CD4-positive, alpha-beta T cell treated with Interleukin-1 beta for 1 hour (primary cell): ENCODE measurements at places on chromosomes 5 and 9.
A peak's percentile ranks its signal among the peaks of the same experiment; 100 is the strongest.

GRCh38 chr5:76085243-76085579 lies 2.0 kb downstream of the SV2C start:
- no peak for DNase-seq

GRCh38 chr9:122226758-122227574 lies 1.8 kb downstream of the LHX6 start:
- no peak for DNase-seq

- no peak for DNase-seq
These were observed 17.1 kb downstream of the TARS1 start for GRCh38 chr5:33457817-33458216.

DNA sequence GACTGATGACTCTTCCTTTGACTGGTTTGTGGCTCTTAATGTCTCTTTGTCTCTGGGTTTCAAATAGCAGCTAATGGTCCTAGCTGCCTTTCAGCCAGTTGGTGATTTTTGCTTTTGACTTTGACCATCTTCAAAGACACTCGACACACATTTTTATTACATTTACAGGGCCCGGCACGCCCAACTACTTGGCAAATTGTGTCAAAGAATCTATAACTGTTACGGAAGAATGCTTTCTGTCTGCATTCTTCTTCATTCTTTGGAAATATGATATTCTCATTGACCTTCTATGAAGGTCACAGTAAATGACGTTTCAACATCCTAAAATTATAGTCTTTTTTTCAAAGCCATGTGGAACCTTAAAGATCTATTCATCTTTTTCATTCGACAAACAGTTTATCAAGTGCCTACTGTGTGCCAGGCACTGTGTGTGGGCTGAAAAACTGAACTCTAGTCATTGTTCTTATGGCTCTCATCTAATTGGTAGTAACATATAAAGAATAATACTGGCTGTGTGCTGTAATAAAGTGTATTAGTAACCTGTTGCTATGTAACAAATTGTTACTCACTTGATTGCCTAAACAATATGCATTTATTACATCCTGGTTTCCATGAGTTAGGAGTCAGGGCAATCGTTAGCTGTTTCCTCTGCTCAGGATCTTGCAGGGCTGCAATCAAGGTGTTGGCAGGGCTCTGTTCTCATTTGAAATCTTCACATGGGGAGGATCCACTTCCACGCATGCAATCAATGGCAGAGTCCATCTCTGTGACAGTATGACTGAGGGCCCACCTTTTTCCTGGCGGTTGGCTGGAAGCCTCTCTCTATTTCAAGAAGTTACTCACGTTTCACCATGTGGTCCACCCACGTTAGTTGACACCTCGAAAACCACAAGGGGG lies 7.0 kb upstream of the WHRN start:
- no peak for DNase-seq

DNA sequence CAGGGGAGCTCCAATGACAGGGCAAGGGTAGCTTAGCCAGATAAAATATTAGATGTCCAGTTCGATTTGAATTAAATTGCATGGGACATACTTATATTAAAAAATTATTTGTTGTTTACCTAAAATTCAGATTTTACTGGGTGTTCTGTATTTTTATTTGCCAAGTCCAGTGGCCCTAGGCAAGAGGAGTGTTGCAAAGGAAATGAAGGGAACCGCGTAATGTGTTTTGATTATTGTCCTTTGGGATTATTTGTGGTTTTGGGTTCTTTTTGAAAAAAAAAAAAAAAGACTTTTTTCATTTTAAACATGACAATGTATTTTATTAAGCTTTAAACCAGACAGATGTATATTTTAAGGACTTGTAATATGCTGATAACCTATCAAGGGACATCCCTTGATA lies 179.3 kb downstream of the C9orf152 start:
- no peak for DNase-seq

GRCh38 chr5:146007989-146008388 lies 71.6 kb downstream of the SH3RF2 start:
- DNase-seq = no peak

GRCh38 chr5:55582256-55582655 lies 47.5 kb upstream of the PLPP1 start:
- DNase-seq = peak; percentile 7

DNA sequence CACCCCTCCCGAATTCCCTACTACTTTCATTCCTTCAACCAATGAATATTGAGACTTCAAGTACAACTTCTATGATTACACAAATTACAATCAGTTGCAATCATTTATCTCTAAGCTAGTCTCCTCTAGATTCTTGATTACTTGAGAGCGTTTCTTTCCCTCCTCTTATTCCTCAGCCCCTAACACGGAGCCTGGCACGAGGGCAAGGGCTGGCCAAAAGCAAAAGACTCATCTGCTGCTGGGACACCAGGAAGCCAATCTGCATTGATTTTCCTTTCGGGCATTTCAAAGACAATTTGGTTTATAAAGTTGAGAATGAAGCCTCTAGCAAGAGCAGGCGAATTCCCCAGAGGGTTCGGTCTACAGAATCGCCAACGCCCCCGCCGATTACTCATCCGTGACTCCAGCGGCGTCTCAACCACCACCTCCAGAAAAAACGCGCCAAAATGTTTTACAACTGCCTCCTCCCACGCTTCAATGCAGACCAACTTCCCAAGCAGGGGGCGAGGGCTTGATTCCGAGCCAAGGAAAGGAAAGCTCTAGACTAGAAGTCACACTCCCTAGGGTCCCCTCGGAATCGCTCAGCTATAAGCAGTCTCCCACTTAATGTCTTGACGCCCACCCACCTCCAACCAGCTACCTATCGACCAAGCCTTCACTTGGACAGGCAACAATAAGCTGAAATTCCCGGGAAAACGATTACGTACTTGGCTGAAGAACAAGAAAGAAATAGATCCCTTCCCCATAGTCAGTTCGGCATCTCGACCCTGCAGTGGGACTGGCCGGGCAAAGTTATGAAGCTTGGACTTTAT lies 1.5 kb downstream of the PCSK1 start:
- no peak for DNase-seq

- DNase-seq = no peak
These were observed 286.1 kb downstream of the IRX2 start for GRCh38 chr5:2465383-2465782.

- DNase-seq = no peak
These were observed 6.9 kb downstream of the AK3 start for GRCh38 chr9:4734150-4734549.

DNA sequence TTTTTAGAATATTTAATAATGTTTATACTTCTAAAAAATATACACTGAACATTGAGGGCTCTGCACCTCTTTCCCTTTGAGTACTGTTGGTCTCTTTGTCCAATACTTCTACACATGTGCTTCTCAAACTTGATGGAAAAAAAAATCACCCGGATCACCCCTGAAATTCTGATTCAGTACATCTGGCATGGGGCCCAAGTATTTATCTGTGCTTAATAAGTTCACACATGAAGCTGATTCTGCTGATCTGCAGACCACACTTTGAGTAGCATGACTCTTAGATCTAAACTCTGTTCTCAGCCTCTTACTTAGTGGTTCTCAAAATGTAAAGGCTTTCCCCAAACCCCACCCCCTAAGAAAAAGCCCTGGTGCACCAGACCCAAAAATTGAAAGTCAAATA lies 12.0 kb downstream of the RUSC2 start:
- DNase-seq = no peak

DNA sequence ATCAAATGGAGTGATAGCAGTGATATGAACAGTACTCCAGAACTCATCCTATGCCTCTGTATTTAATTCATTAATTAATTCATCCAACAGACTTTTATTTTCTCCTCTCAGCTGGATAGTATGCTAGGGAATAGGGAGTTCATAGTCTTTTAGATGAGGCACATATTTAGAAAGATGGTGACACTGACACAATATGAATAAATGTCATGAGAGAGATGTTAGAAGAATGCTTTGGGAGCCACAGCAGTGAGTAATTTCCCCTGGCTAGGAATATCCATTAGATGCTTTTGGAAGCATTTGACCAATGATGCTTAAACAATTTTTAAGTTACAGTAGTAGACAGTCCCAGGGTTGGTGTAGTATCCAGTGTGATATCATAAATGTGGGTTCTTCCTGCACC lies 428.7 kb upstream of the SGCD start:
- no peak for DNase-seq

- DNase-seq = no peak
These were observed 65.0 kb upstream of the ANGPTL2 start for GRCh38 chr9:127187231-127187956.

DNA sequence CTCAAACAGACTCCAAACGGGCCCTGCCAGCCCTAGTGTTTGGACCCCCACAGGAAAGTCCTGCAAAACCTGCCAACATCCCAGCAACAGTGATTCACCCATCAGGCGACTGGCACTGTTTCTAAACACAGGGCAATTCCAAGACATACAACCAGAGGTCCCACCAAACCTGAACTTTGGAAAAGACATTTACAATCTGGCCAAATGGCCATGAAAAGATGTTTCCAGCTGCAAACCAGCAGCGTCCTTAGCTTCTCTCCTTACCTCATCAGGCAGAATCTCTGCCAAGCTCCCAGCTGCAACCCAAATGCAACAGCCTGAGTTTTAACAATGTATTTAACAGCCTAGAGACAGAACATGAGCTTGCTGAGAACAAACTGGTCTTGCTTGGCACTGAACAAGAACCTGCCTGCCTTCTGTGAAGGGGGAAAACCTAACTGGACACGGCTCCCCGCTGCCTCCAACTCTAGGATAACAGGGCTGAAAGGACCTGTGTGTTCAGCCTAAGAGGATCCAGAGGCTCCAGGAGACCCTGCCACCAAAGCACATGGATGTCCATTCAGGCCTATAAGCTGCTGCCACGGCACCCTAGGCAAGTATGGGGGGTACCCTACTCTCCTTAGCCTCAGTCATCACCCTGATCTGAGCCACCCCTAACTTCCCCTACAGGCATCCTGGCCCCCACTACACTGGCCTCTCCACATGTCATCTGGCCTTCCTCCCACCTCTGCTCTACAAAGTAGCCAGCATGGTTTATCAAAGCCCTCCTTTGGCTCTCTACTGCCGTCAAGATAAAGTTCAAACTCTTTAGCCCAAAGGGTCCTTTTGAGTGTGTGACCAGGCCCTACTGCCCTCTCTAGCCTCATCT lies 5.6 kb downstream of the P4HA2 start:
- DNase-seq = no peak

DNA sequence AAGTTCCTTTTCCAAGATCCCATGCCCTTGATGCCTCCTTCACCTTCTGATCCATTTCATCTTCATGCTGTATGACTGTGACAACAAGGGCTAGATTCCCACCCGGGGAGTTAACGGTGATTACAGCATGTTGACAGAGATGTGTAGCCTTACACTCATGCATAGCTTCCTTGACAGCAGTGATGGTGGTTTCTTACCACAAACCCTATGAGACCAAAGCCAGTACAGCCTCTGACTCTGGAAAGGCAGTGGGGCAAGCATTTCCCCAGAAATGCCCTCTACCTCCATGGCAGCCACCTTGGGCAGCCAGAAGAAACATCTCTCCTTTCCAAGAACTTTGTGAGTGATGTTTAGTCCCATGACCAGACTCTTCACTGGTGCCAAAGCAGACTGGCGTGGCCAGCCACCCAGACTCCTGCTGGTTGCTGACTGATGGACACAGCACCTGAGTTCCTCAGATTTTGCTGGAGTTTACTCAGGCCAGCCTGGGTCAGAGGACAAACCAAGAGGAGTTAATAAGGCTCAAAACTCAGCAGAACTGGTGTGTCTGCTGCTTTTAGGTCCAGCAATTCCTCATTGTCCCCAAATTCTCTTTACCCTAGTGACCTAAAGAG lies 199.7 kb upstream of the SLC27A6 start:
- DNase-seq = no peak

- DNase-seq = peak; percentile 7
These were observed at the start of gene NUDT12 for GRCh38 chr5:103562453-103563157. TSS of gene NUDT12 (minus strand) at chr5:103562789. CDS start at chr5:103560248, 2,541 bp downstream.

- DNase-seq = no peak
These were observed 65.0 kb upstream of the DAP start for GRCh38 chr5:10825897-10826644.

DNA sequence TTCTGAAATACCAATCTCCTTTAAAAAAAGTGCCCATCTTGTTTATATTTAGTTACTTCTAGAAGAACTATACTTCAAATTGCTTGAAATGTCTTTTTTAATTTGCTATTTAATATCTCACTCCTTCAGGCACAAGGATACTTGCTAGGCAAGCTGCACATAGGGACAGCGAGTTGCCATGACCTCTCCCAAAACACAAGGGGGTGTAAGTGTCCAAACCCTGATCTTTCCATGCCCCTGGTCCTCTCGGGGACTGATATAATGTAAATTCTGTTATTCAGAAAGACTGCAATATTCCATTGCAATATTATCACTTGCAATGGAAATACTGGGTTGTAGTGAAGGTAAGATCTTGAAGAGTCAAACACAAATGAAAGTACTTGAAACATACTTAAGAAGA lies 480.4 kb downstream of the CETN3 start:
- DNase-seq = no peak

DNA sequence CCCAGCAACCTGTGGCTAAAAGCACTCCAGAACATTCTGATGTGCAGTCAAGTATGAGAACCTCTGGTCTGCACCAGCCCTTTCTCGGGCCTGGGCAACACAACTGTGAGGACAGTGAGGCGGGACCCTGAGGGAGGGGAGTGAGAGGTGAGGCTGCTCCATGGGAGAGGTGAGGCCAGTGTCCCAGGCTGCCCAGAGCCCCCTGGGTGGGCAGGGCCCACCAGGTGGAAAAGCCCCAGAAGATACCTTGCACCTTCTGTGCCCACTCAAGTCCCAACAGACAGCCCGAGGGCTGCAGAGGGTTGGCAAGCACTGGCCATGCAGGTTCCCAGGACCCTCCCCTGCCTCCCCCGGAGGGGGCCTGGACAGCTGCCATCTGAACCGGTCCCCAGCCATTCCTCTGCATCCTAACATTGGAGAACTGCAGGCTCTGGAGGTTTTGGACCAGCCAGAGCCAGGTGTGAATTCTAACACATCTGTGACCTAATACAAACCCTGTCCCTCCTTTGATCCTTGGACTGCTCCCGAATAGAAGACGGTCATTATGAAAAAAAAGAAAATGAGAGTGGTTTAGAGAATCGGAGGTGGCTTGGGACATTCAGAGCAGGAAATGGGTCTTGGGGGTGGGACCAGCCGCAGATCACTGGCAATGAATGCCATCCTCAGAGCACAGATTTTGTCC lies 57.0 kb downstream of the DUSP1 start:
- DNase-seq = no peak

- DNase-seq = no peak
These were observed 40.2 kb upstream of the PALM2AKAP2 start for GRCh38 chr9:109739760-109740159.

DNA sequence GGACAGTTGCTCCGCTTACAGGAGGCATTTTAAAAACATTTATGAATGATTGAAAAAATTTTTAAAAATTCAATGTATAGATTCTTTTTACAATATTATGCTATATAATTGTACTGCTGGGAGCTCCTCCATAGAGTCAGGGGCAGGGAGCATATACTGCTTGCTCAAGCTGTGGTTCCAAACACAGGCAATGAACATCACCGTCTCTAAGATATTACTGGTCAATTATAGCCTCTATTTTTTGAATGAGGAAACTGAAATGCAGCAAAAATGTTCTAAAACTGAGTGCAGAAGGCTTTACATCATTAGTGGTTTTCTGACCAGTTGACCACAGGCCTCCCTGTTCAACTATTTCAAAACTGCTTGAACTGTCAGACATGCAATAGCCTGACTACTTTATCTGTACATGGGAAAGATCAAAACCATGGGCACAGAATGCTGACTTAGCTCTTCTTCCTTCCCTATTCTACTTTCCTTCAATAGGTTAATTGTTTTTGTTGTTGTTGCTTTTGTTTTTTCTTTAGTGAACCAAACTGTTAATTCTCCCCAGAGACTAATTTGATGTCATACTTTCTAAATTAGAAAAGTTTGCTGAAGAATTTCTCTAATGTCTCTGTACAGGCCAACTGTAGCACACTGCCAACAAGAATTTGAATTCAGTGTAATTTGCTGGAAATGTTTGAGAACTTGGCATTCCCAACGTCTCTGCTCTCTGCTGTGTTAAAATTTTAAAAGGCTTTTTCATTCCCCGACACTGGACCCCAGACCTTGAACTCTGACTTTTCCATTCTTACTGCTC lies 107.6 kb upstream of the MPDZ start:
- DNase-seq = no peak
